ENCODE measurements at places on chromosomes 16 and 17.

DNA sequence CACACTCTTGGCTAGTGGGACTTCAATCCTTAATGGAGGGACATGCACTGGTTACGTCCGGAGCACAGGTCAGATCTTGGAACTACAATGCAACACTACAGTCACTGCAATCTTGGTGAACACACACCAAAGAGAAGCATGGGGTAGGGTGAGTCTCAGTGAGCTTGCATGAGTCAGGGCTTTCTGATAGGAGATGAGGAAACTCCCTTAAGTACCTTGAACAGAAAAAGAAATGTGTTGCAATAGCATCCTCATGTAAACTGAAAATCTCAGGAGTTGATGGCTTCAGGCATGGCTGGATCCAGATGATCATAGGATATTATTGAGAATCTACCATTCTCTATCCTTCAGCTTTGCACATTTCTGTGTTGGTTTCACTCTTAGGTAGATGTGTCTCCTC lies 54.1 kb downstream of the CES1 start:
- no peak for DNase-seq

GRCh38 chr17:14818469-14818868 lies 446.7 kb downstream of the PMP22 start:
- no peak for DNase-seq

- no peak for DNase-seq
Observed at GRCh38 chr16:65244787-65245186, 122.9 kb upstream of the CDH11 start.

DNA sequence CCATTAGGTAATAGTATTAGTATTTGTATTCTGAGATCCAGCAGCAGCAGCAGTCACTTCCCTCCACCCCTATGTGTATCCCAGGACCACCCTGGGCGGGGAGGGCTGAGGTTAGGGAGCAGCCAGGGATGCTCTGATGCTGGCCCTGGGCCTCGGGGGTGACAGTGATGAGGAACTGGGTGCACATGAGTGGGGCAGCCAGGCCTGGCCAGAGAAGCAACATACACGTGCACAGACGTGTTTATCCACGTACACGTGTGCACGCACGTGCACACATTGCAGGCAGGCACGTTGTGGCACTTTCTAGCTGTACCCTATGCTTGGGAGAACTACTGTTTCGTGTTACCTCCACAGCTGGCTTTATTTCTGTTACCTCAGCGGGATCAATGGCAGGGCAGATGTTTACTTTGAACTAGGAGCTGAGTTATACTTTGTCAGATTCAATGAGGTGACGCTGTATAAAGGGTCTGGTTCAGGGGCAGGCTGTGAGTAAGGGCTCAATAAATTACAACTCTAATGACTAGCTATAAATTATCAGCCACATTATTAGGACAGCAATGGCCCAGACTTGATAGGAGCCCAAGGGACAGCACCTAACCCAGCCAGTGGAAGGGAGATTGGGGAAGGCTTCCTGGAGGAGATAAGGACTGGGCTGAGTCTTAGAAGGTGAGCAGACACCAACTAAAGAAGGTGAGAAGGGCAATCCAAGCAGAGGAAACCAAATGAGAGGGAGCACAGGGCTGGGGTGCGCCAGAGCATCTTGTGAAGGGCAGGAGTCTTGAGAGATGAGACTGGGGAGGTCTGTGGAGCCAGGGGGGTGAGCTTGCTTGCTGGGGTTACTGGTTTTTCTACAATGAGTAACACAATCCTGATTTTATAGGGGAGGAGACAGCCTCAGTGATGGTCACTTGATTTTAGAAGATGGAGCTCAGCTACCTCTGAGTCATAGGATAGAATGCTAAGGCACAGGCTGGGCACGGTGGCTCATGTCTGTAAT lies 22.4 kb upstream of the CA4 start:
- no peak for DNase-seq
